ENCODE measurements at places on chromosomes 3 and 15.

DNA sequence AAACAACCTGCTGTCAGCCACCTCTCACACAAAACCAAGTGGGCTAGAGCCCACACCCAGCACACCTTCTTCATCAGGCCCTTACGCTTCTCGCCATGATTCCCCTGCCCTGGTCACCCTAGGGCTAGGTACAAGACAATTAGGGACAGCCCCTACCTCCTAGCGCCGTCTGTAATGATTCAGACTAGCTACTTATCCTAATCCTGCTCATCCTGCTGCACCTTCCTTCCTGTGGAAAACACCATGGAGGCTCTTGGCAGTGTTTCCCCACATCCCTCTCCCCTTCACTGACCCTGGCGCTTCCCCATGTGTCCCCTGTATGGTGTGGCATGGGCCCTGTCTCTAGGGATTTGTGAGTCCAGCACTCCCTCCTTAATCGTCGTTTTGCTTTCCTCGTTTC, 39.6 kb upstream of the ICE2 start:
- DNase-seq, result no peak

GRCh38 chr3:141405025-141405424, 36.7 kb downstream of the ZBTB38 start:
- no peak for DNase-seq

- no peak for DNase-seq
Observed at GRCh38 chr15:85905751-85906450, 111.2 kb upstream of the KLHL25 start.

GRCh38 chr15:82531496-82532382, 8.5 kb downstream of the RPS17 start:
- no peak for DNase-seq

GRCh38 chr3:151926956-151927355, 53.5 kb downstream of the SUCNR1 start:
- DNase-seq, result no peak

DNA sequence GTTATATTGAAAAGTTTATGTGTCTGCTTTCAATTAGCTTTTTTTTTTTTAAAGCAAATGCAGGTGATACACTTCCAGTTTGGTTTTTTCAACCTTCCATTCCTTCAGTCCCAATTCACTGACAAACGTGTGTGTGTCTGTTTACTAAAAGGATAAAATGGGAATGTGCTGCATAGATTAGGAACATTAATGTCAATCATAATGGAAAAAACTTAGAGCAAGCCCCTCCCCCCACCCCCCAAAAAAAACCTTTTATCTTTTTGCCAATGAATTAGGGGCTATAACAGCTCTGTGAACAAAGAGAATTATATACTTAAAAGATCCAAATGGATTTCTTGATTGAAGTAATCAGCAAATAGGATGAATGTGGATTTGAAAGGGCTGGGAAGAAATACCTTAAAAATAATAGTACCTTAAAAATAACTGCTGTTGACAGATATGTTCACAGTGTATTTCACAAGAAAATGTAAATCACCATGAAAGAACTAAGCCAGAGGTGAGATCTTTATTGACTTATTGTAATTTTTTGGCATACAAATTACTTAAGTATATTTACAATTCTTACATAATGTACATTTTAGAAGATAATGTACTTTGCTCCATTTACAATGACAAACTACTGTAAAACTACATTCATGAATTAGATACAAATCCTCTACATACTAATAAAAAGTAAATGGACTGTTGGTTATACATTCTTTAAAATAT, 3.5 kb upstream of the XXYLT1 start:
- no peak for DNase-seq

- no peak for DNase-seq
Observed at GRCh38 chr15:43912208-43912607, 85.4 kb downstream of the WDR76 start.

GRCh38 chr3:188470508-188471130, 316.7 kb downstream of the LPP start:
- no peak for DNase-seq

DNA sequence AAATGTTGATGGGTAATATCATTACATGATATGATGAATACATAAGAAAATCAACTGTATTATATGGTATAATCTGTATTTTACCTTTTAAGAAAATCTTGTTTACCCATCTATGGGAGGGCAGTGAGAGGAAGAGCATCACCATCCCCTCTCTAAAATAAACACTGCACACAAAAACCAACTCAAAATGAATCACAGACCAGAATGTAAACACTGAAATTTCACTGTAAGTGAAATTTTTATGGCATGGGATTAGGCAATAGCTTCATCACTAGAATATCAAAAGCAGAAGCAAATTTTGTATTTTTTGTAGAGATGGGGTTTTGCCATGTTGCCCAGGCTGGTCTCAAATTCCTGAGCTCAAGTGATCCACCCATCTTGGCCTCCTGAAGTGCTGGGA, 26.2 kb downstream of the IFT80 start:
- DNase-seq, result peak; percentile 8

DNA sequence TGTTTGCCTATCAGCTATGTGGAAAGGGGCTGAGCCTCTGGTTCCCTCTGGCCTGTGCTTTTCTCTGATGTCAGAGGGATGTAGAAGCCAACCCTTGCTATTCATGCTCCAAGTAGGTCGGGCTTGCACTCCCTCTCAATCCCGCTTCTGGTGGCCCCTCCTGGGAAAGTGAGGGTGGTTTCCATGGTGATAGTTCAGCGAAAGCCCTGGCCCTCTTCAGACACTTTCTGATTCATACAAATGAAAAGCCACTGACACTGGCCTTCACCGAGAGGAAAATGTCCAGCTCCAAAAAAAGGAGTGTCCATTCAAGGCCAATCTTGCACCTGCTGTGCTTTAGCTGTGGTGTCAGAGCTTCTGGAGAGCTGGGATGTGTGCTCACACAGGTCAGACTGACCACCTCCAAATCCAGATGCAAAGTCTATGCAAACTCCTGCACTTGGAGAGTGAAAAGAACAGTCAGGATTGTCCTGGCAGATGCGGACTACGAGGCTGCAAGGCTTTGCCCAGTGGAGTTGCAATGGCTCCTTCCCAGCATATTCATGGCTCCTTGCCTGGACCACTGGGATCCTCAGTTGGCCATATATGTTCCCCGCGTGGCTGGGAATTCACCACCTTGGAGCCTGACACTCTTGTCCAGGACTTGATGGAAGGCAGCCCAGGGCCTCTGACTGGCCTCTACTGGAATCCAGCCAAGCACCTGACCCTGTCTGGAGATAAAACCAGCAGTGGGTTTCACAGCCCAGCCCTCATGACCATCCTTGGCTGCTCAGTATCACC, 96.6 kb downstream of the CEMIP start:
- DNase-seq, result no peak

DNA sequence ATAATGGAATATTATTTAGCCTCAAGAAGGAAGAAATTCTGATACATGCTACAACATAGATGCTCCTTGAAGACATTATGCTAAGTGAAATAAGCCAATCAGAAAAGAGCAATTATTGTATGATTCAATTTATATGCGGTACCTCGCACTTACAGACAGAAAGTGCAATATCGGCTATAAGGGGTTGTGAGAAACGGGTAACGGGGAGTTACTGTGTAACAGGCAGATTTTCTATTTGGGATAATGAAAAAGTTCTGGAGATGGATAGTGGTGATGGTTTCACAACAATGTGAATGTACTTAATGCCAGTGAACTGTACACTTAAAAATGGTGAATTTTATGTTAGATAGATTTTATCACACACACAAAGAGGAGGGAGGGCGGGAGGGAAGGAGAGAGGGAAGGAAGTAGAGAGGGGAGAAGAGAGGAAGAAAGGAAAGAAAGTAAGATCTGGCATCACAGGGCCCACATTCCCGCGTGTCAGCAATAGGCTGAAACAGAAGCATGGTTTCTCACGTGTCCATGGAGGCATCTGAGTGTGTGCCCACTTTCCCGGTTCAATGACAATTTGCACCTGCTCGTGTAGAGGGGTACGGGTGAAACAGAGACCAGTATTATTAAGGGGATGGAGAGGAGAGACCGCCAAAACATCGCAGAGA, 700 bp upstream of the BLM start:
- no peak for DNase-seq

DNA sequence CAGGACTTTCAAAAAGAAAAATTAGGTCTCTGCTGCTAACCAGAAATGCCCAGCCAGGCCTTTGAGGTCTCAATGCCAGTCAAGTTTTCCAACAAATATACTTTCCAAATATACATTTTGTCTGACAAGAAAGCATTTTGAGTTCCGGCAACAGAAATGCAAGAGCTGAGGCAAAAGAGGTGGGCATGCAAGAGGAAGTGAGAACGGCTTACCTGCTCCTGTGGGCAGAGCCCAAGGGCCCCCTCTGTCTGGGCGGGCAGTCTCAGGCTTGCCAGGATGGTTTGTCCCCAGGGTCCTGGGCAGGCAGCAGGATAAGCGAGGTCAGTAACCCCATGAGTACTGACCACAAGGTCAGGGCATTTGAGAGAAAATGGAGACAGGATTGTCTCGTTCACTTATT, 136.1 kb upstream of the TOPAZ1 start:
- DNase-seq, result no peak

GRCh38 chr15:89490081-89490813, 6.1 kb downstream of the RHCG start:
- DNase-seq, result no peak

DNA sequence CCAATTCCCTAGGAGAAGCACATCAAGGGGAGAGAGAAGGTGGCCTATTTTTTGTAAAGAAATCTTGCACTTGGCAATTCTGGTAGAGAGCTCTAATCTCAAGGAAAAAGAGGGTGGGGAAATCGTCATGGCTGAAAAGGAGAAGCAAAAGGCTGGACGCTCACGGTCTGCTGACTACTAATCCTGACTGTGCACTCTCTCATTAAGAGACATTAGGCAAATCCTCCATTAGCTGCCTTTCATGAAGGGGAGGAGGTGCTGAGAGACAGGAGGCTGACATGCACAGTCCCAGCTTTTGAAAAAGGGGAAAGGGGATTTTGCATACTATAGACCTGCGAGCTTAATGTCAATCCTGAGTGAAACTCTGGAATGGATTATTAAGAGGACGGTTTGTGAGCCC, 170.0 kb downstream of the NR2F2 start:
- DNase-seq, result no peak

DNA sequence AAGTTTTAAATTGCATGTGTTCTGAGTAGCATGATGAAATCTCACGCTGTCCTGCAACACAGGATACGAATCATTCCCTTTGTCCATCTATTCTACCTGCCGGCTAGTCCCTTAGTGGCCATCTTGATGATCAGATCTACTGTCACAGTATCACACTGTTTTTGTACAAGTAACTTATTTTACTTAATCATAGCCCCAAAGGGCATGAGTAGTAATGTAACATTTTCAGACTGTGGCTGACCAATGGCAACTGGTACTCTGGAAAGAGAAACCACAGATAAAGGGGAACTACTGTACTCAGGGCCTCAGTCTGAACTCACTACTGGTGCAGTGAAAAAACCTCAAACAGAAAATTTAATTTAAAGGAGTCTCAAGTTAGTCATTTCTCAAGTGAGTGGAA, 127.3 kb upstream of the MRPL3 start:
- DNase-seq, result no peak

DNA sequence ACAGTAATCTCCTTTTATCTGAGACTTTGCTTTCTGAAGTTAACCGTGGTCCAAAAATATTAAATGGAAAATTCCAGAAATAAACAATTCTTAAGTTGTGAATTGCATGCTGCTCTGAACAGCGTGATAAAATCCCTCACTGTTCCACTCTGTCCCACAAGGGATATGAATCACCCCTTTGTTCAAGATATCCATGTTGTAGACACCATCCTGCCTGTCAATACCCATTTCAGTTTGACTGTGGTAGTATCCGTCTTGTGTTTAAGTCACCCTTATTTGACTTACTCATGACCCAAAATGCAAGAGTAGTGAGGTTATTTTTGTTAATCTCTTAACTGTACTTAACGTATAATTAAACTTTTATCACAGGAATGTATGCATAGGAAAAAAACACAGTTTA, 435.0 kb downstream of the SHQ1 start:
- DNase-seq, result no peak

DNA sequence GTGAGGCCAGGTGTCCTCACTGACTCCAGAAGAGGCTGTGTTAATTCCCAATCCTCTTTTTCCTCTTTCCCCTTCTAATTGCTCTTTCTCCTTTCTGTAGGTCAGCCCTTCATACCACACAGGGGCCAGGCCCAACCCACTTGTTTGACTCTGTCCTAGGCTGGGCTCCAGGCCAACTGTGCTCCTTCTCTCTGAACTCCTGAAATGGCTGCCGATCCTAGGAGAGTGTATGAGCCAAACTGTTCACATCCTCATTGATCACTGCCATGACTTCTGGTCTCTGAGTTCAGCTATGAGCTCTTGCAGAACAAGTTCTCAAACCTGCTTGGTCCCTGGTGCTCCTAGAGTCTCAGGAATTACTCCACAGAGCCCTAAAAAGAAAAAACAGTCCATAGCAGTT, 145.1 kb downstream of the VGLL4 start:
- no peak for DNase-seq

DNA sequence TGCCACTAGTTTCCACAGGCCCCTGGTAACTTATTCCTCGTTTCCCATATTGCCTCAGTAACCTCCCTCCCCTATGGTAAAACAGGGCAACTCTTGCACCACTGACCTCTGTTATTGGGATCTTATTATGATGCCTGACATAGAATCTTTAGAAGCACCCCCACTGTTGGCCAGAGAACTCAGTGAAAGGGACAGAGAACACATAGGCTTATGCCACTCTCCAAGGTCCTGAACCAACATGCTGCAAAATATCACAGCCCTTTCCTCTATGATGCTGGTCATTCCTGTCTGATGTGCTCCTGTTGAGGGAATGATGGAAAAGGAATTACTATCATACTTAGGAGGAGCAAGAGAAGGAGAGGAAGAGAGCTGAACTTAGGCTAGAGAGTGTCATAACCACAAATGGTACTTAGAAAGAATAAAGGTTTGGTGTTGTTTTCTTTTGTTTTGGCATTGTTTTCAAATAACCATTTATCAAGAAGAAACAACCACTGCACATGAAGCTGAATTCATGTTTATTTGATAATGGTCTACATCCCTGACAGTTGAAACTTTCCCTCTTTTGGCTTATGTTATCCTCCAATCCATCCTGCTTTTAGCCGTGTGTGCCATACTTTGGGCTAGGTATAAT, 330.2 kb downstream of the EPHB1 start:
- DNase-seq, result no peak

DNA sequence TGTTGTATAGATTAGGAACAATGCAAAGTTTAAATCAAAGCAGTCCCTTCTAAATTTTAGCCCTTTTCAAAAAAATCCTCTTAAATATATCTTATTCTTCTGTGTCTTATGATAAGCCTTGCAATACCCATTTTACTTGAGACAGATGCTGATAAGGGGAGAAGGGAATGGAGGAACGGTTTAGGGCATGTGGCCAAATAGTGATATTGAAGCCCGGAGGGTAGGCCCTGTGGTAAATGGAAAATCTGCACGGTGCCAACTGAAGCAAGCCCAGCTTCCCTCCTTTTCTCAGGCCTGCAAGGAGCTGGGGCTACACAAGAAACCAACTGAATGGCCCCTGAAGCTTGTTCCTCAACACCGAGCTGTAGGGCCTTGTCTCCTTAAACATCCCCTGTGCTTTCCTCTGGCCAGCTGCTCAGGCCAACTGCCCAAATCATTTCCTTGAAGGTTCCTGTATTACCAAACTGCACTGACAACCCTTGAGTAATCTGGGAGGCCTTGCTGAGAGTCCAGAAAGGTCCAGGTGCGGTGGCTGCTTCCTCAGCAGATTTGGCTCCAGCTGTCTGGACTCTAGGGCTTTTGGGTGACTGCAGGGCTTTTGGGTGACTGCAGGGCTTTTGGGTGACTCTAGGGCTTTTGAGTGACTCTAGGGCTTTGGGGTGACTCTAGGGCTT, 67.2 kb downstream of the NCEH1 start:
- DNase-seq, result no peak

GRCh38 chr15:81216422-81216821, 19.7 kb downstream of the IL16 start:
- no peak for DNase-seq
